DMS53 (cell line): ENCODE measurements at places on chromosomes 2 and 18.
A peak's percentile ranks its signal among the peaks of the same experiment; 100 is the strongest.

- no peak for DNase-seq
Observed at GRCh38 chr2:158337018-158337417, 119.5 kb downstream of the CCDC148 start.

GRCh38 chr18:49786019-49786720 lies 27.2 kb downstream of the ACAA2 start:
- DNase-seq: no peak

DNA sequence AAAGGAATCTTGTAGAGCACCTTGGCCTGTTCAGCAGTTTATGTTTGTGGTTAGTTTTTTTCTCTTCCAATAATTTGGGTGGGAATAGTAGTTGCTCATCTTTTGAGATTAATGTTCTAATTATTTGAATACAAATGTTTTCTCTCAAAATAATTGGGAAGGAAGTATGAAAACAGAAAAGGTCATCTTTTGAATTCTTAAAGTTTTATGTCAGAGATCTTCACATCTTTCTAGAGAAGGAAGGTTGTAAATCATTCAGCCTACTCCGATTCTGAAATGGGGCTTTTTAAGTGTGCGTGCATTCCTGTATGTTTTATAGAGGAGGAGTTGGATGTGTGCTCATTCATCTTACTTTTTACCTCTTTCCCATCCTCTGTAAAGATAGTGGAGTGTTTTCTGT lies 29.0 kb downstream of the GRHL1 start:
- no peak for DNase-seq

- no peak for DNase-seq
Observed at GRCh38 chr2:128314348-128315121, 4.1 kb downstream of the HS6ST1 start.

GRCh38 chr2:106868275-106868674 lies 17.7 kb downstream of the ST6GAL2 start:
- DNase-seq: peak; percentile 58

GRCh38 chr2:160205505-160205904 lies 5.4 kb upstream of the ITGB6 start:
- peak; percentile 94 for DNase-seq

GRCh38 chr2:47169784-47170183 lies 14.7 kb upstream of the STPG4 start:
- DNase-seq: no peak

GRCh38 chr2:97752342-97753334 lies 39.3 kb downstream of the ZAP70 start:
- DNase-seq: no peak

GRCh38 chr18:76447258-76447890 lies 47.7 kb downstream of the ZNF516 start:
- DNase-seq: no peak

DNA sequence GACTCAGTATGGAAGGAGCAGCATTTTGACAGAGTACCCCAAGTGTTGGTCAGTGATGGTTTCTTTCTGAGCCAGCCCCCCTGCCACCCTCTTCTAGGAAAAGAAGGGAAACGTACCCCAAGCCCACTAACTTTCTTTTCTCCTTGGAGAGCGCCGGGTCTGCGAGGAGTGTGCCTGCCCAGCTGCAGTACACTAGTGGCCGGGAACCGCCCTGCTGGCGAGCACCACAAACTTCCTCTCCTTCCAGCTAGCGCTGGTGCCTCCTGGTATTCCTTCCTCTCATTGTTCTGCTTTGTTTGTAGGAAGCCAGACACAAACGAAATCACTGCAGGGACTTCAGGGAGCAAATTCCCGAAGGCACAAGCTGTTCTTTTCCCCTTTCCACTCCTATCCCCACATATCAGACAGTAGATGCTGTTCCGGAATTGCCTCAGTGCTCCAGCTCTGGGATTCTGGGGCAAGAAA lies 1.8 kb downstream of the CCDC85A start:
- peak; percentile 63 for DNase-seq

DNA sequence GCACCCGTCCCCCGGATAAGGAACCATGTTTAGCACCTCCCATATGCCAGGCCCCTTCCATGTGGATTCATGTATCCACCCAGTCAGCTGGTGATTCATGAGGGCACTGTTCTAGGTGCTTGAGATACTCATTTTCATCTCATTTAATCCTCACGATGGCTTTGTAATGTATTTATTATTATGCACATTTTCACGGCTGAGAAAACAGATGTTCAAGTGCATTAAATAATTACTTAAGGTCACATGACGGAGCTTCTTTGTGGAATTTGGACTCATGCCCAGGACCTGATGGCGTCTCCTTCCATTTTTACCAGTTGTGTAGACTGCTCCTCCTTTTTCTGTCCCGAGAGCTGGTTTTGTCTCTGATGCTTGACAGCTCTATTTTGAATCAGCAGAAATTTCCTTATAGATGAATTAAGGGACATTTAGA lies 72.2 kb upstream of the RBM44 start:
- peak; percentile 99 for DNase-seq

- no peak for DNase-seq
Observed at GRCh38 chr2:232789082-232789481, 12.7 kb upstream of the KCNJ13 start.

DNA sequence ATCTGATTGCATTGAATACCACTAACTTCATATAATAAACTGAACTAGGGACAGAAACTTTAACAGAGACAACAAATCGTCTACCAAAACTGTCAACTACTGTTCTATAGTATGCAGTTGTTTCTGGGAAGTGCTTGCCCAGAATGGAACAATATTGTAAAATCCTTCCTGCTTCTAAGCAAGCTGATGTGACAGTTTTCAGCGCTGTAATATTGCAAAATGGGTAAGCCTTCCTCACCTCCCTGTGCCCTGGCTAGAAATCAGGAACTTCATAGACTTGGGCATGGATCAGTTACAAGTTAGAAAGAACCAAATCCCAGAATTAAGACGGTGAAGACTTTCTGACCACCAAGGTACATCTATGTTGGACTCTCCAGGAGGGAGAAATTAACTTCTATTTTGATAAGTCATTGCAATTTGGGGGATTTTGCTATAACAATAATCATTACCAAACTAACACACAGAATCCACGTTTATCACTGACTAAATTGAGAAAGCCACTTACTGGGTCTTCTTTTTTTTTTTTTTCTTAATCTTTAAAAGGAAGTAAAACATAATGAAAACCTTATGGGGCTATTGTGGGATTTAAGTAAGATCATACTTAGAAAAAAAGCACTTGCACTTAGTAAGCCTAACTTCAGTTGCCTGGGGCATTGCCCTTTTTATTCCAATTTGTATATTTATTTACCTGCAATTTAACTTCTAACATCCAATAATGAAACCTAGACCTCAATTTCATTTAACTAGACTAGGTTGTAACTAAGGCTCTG lies 261.5 kb downstream of the TRIB2 start:
- no peak for DNase-seq
